ENCODE measurements at places on chromosomes 6 and 20.

DNA sequence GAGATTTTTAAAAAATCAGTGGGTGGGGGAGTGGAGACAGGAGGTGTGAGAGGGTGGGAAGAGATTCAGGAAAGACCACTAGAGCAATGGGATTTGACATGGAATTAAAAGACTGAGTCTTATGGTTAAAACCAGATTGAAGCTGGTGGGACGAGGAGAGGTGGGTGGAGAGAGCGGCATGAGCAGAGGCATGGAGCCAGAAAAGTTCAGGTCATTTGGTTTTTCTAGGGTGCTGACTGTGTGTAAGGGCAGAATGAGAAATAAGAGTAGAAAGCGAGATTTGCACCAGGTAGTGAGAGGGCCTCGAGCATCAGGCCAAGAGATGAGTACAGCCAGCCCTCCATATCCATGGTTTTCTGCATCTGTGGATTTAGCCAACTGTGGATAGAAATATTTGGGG lies 121.3 kb downstream of the TCP11 start:
- no peak for DNase-seq

DNA sequence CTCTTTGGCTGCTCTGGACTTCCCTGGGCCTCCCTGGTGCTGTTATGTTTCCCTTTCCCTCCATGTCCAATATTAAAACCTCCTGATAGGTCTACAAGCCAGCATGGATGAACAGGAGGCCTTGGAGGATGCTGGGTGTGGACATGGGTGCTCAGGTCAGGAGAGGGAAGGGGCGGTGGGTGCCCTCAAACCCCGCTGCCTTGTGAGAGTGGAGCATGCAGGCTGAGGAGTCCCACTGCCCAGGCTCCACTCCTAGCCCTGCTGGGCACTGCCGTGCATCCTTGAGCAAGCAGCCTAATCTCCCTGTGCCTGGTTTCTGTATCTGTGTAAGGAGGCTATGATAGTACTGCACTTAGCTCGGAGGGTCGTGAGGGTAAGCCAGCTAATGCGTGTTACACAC lies 18.4 kb upstream of the CCDC167 start:
- DNase-seq: no peak

DNA sequence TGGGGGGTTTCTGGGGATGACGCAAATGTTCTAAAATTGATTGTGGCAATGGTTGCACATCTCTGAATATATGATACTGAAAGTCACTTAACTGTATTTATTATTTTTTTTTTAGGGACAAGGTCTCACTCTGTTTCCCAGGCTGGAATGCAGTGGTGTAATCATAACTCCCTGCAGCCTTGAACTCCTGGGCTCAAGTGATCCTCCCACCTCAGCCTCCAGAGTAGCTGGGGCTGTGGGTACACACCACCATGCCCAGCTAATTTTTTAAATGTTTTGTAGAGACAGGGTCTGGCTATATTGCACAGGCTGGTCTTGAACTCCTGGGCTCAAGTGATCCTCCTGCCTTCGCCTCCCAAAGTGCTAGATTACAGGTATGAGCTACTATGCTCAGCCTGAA lies 33.4 kb downstream of the NOL4L start:
- DNase-seq: no peak

DNA sequence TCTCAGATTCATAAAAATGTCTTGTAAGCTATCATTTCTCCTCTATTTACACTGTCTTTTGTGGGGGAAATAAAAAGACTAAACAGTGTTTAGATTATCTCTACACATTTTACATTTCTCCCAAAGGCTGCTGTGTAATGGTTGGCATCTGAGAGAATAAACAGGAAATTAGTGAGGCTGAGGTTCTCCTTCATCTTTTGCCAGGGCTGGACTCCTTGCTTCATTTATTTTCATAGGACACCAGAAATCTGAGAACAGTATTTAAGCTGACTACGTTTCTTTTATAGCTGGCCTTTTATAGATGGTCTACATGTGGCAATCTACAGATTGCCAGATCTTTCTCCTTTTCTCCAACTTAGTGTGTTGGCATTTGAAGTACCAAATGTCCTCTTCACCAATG lies 41.5 kb downstream of the PLCB4 start:
- no peak for DNase-seq

- no peak for DNase-seq
These were observed 161.1 kb downstream of the SLC35B3 start for GRCh38 chr6:8274226-8274625.

DNA sequence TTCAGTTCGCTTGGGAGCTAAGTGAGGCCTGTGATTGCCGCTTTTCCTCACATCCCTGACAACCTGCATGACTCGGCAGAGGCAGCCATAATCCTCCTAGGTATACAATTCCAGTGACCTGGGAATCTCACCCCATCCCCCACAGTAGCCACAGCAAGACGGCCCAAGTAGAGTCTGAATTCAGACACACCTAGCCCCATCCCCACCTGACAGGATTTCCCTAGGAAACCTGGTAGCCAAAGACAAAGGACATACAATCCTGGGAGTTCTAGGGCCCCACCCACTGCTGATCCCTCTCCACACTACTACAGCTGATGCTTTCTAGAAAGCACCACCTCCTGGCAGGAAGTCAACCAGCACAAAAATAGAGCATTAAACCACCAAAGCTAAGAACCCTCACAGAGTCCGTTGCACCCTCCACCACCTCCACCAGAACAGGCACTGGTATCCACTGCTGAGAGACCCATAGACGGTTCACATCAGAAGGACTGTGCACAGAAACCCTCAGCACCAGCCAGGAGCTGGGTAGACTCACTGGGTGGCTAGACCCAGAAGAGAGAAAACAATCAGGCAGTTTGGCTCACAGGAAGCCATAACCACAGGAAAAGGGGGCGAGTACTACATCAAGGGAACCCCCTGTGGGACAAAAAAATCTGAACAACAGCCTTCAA lies 17.9 kb upstream of the RUNX2 start:
- no peak for DNase-seq

DNA sequence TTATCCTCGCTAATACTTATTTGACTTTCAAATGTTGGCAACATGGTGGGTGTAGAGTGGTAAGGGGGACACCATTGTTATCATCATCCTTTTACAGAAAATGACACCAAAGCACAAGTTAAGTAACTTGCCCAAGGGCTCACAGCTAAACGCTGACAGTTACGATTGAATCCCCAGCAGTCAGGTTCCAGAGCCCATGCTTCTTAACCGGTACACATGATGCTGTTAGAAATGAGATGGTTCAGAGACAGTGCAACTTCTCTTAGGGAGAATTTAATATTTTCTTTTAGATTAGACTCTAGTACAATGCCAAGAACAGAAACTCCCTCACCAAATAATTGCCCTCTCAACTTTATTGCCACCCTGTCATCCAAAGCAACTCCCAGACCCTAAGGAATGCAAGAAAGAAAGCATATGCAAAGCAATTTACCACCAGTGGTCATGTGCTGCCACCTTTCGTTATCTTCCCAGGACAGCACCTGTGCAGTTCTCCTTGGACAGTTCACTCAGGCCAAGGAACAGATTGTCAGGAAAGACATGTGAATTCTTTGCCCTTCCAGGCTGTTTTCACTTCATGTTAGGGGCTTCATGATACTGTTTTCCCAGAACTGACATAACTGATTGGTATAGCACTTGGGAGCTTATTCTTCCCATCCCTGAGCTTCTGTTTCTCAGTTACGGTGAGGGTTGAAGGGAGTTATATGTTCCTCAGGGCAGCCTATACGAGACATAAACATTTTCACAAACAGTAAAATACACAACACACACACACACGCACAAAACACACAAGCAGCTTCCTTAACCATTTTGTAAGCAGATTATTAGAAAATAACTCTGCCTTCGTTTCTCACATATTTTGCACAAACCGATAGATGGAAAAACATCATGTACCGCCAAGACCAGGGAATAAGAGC lies 5.1 kb downstream of the HLA-DMA start:
- DNase-seq: peak; percentile 81

- no peak for DNase-seq
These were observed 9.6 kb downstream of the HRH3 start for GRCh38 chr20:62210496-62210855.

DNA sequence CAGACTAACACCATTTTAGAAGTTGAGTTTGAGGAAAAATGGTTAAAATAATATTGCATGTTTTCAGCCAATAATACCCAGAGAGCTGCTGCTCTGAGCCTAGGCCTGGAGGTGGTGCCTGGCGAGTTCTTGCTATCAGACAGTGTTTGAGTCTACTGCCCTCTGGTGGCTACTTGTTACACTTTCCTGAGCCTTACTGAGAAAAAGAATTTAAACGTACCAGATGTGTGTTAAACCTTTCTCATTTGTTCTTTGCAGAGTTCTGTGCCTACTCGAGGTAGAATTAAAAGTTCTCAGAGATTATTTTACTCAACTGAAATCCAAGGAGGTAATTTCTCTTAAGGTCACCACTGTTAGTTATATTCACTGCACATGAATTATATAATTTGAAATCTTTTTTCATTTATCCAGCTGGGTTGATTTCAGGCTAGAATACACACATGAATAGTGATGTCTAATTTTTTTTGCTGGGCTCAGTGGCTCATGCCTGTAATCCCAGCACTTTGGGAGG lies 38.2 kb downstream of the SHLD1 start:
- DNase-seq: peak; percentile 87

GRCh38 chr20:39117491-39117890 lies 155.3 kb downstream of the DHX35 start:
- DNase-seq: peak; percentile 72

- peak; percentile 82 for DNase-seq
These were observed 56.8 kb downstream of the KCNS1 start for GRCh38 chr20:45044084-45044573.

All from renal cortical epithelial cell (primary cell).